Psoas muscle (tissue), 8 donors: ENCODE measurements at places on chromosomes 13 and 19. TPM values are rescaled to one million over a fixed set of nuclear protein-coding genes. Genes with fewer than 3 reads are reported as not detected.

Gene SLC6A16
- 0.51 TPM for total RNA-seq

- no peak overlapping the region for H3K4me3 ChIP-seq
- no peaks in the 10 kb centered on the region for H3K4me1 ChIP-seq
- no peak for DNase-seq
- H3K36me3 ChIP-seq, result no peaks in the 10 kb centered on the region
Measured at GRCh38 chr19:43416951-43417623, 2.4 kb downstream of the TEX101 start.

GRCh38 chr13:112668924-112669323, 20.9 kb upstream of the ATP11A start:
- H3K4me1 ChIP-seq, result no peaks in the 10 kb centered on the region
- no peaks in the 10 kb centered on the region for H3K36me3 ChIP-seq
- H3K4me3 ChIP-seq, result no peak overlapping the region
- H3K27me3 ChIP-seq, result no peaks in the 10 kb centered on the region
- DNase-seq, result no peak

- H3K27me3 ChIP-seq, result no peaks in the 10 kb centered on the region
- DNase-seq, result peak; percentile 91
- no peaks in the 10 kb centered on the region for H3K36me3 ChIP-seq
- peak overlapping the region; percentile 71 for H3K27ac ChIP-seq
- peaks cover 30% of the 10 kb centered on the region for H3K4me1 ChIP-seq
Measured at GRCh38 chr19:1855040-1855827, 7.0 kb upstream of the REXO1 start.

Gene TMEM147
- 85.6 TPM for total RNA-seq

- H3K36me3 ChIP-seq, result peaks cover 16% of the 10 kb centered on the region
- DNase-seq, result no peak
- no peaks in the 10 kb centered on the region for H3K4me1 ChIP-seq
- H3K27me3 ChIP-seq, result no peaks in the 10 kb centered on the region
Measured at GRCh38 chr13:94602467-94602866, 810 bp downstream of the GPR180 start.

GRCh38 chr13:30319130-30319529, 11.8 kb upstream of the KATNAL1 start:
- no peaks in the 10 kb centered on the region for H3K36me3 ChIP-seq
- no peaks in the 10 kb centered on the region for H3K27me3 ChIP-seq
- DNase-seq, result no peak
- no peak overlapping the region for H3K4me3 ChIP-seq
- H3K27ac ChIP-seq, result no peak overlapping the region
- no peaks in the 10 kb centered on the region for H3K4me1 ChIP-seq

DNA sequence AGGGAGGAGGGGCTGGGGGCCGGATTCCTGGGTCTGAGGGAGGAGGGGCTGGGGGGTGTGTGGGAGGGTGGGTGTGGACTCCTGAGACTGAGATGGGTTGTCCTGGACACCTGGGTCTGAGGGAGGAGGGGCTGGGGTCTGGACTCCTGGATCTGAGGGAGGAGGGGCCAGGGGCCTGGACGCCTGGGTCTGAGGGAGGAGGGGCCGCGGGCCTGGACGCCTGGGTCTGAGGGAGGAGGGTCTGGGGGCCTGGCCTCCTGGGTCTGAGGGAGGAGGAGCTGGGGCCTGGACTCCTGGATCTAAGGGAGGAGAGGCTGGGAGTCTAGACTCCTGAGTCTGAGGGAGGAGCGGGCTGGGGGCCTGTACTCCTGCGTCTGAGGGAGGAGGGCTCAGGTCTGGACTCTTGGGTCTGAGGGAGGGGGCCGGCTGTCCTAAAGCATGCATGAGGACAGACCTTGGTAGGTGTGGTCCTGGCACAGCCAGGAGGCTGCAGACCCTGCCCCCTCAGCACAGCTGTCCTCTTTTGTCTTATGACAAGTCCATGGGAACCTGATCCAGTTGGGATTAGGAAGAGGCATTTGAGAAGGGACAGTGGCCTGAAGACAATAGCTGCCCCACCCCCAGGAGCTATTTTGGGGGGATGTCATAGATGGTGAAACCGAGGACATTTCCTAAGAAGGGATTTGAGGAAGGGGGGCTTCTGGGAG, 1.3 kb downstream of the TNNT1 start:
- no peaks in the 10 kb centered on the region for H3K4me1 ChIP-seq
- H3K4me3 ChIP-seq, result peak overlapping the region; percentile 64
- no peaks in the 10 kb centered on the region for H3K27me3 ChIP-seq
- peak overlapping the region; percentile 82 for H3K27ac ChIP-seq
- peak; percentile 67 for DNase-seq

Gene SLC25A41
- 0.15 TPM for total RNA-seq

Gene SIGLEC5
- total RNA-seq, result 0.56 TPM

Gene LAIR2
- not detected for total RNA-seq

Gene DLEU7
- total RNA-seq, result not detected

Gene PPP1R13L
- 6.9 TPM for total RNA-seq

DNA sequence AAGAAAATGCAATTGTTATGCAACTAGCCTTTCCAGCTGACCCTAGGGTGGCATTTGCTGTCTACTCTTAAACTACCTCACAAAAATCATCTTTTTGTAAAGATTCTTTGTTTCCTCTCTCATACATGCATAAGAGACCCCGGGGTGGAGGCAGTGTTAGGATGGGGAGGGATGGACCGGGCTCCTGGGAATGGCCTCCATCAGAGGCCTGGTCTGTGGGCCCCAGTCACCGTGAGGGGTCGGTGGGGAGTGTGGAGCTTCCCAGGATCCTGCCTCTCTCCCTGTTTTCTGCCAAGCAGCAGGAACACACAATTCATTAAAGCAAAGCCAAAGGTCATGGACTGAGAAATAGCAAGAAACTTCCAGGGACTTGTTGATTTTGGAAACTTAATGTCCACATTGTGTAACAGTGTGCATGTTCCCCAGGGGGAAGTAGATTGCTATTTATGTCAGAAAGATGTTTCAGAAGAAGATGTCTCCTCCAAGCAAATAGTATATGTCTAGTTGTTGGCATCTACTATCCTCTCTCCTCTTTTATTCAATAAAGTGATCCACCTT, 241.4 kb downstream of the ENOX1 start:
- no peak overlapping the region for H3K27ac ChIP-seq
- no peak for DNase-seq
- no peaks in the 10 kb centered on the region for H3K36me3 ChIP-seq
- no peaks in the 10 kb centered on the region for H3K27me3 ChIP-seq
- no peaks in the 10 kb centered on the region for H3K4me1 ChIP-seq

DNA sequence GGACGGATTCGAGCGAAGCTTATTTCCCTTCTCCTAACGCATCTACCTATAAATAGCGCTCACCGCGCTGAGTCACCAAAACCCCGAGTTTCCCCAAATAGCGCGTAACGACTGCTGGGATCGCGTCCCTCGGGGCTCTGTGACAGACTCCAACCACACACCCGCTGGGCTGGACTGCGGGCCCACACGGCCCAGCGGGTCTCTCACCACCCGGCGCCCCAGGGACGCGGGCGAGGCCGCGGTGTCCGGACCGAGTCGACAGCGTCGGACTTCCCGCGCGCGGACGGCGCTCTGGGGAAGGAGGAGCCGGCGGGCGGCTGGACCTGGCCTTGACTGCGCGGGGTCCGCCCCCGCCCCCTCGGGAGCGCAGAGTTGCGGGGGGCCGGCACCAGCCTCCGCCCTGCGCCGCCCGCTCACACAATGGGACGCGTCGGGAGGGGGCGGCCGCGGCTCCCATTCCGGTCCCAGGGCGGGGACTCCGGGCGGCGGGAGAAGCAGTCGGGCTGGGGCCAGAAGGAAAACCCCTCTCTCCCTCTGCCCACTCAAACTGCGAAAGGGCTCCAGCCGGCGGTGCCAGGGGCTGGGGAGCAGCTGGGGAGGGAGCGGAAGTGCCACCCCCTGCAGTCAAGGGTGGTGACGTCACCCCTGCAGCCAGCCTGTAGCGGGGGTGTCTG, 108.8 kb downstream of the KCNRG start:
- H3K27ac ChIP-seq, result peak overlapping the region; percentile 100
- H3K4me1 ChIP-seq, result peaks cover 40% of the 10 kb centered on the region
- peaks cover 8% of the 10 kb centered on the region for H3K36me3 ChIP-seq

GRCh38 chr19:10872546-10873107, 1.3 kb downstream of the CARM1 start:
- peaks cover 38% of the 10 kb centered on the region for H3K4me1 ChIP-seq
- no peak for DNase-seq
- H3K4me3 ChIP-seq, result peak overlapping the region; percentile 87
- no peaks in the 10 kb centered on the region for H3K27me3 ChIP-seq
- no peaks in the 10 kb centered on the region for H3K36me3 ChIP-seq
- peak overlapping the region; percentile 96 for H3K27ac ChIP-seq

Gene PSG7
- total RNA-seq, result not detected

DNA sequence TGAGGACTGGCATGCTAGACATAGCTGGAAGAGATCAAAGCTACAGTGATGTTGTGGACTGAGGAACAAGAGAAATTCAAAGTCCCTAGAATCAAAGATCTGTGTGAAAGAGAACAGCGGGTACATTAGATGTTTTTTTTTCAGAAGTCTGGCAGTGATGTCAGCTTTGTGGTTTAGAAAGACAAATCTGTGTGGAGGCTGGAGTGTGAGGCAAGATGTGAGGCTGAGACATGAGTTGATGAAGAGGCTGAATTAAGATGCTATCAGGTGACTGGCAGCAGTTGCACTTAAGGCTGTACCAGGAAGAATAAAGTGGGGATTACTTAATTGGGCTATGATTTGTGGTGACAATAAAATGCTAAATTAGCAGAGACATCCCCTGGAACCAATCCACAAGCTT, 46.5 kb downstream of the DNAJC3 start:
- no peaks in the 10 kb centered on the region for H3K27me3 ChIP-seq
- no peak overlapping the region for H3K27ac ChIP-seq
- no peak overlapping the region for H3K4me3 ChIP-seq
- no peak for DNase-seq
- H3K4me1 ChIP-seq, result no peaks in the 10 kb centered on the region

DNA sequence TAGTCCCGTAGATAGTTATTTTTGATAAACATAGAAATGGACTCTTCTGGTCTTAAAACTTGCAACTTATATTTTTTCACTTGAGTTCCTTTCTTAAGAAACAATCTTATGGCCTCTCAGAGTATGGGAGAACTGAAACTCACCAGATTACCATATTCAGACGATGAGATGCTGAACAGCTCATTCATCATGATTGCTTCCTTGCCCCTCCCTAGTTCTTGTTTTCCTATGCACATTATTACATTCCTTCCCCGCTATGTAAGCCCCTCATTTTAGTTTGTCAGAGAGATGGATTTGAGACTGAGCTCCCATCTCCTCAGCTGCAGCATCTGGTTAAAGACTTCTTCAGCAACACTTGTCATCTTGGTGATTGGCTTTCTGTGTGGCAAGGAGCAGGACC, 158.5 kb downstream of the SLITRK6 start:
- H3K4me3 ChIP-seq, result no peak overlapping the region
- H3K4me1 ChIP-seq, result no peaks in the 10 kb centered on the region
- H3K36me3 ChIP-seq, result no peaks in the 10 kb centered on the region
- no peak overlapping the region for H3K27ac ChIP-seq
- DNase-seq, result no peak

DNA sequence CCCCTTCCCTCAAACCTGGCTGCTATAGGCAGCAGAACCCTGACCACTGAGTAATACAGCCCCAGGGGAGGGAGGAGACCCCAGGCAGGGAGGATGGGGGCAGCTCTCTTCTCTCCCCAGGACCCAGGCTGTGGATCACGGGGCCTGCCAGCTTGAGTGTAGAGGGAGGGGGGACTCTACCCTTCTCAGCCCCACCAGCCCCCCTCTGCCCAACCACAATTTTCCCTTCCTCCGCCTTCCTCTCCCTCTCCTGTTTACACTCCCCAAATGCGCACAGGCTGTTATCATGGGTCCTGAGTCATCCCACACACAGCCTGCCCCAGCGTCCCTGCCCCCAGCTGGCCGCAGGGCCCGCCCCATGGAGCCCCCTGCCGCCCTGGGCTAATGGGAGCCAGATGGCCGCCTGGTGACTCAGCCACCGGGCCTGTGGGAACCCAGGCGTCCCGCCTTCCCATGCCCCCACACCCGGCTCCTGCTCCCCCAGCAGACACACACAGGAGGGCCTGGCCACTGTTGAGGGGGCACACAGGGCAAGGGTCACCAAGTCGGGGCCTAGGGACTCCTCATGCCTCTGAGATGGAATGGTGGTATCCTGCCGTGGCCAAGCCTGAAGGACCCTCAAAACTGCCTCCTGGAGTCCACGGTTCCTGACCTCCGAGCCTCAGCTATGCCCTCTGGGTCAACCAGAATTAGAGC, 13.6 kb downstream of the CCDC97 start:
- H3K27me3 ChIP-seq, result no peaks in the 10 kb centered on the region
- peak overlapping the region; percentile 72 for H3K27ac ChIP-seq
- H3K36me3 ChIP-seq, result no peaks in the 10 kb centered on the region
- H3K4me3 ChIP-seq, result no peak overlapping the region

- H3K27ac ChIP-seq, result no peak overlapping the region
- H3K4me1 ChIP-seq, result no peaks in the 10 kb centered on the region
- H3K27me3 ChIP-seq, result no peaks in the 10 kb centered on the region
- no peak for DNase-seq
Measured at GRCh38 chr13:59643364-59643841, 520.3 kb downstream of the DIAPH3 start.

GRCh38 chr13:76882431-76882830, 3.8 kb downstream of the KCTD12 start:
- no peak for DNase-seq
- peak overlapping the region; percentile 79 for H3K4me3 ChIP-seq
- peak overlapping the region; percentile 23 for H3K27ac ChIP-seq

DNA sequence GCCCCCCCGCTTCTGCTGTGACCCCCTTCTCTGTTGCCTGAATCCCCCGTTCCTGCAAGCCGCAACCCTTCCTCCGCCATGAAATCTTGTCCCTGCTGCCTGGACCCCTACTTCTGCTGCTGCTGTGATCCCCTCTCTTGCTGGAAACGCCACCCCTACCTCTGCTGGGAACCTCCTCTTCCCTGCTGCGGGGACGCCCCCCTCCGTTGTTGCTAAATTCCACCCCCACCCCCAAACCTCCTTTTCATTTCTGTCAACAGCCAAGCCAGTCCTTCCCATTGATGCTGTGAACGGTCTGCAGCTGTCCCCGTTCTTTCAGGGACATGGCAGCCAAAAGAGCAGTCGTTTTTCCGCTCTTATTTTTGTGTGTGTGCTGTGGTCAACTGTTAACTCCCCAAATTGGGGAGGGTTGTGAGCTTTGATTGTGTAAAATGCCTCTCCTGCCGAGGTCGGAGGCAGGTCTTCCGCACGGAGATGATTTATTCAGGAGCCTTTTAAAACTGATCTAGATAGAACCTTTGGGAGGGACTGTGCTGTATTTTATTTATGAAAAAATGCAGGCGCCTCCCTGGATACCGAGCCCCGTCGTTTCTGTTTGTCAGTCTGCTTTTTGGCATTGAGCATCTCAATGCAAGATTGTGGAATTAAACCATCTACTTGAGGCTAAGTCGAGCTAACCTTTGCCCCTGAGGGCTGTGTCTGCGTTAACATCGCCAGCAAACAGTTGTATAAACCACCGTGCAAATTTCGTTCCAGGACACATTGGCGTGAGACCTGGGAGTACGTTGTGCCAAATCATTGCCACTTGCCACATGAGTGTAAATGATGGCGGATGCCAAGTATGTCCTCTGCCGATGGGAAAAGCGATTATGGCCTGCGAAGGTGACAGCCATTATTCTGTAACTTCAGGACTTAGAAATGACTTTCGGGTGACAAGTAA, 27.9 kb upstream of the NDUFS7 start:
- H3K36me3 ChIP-seq, result no peaks in the 10 kb centered on the region
- H3K27ac ChIP-seq, result peak overlapping the region; percentile 67
- peak overlapping the region; percentile 84 for H3K4me3 ChIP-seq
- peaks cover 15% of the 10 kb centered on the region for H3K4me1 ChIP-seq
- H3K27me3 ChIP-seq, result no peaks in the 10 kb centered on the region
